ENCODE measurements at places on chromosomes 1 and 21. TPM values are rescaled to one million over a fixed set of nuclear protein-coding genes. Genes with fewer than 3 reads are reported as not detected.
A peak's percentile ranks its signal among the peaks of the same experiment; 100 is the strongest.

DNA sequence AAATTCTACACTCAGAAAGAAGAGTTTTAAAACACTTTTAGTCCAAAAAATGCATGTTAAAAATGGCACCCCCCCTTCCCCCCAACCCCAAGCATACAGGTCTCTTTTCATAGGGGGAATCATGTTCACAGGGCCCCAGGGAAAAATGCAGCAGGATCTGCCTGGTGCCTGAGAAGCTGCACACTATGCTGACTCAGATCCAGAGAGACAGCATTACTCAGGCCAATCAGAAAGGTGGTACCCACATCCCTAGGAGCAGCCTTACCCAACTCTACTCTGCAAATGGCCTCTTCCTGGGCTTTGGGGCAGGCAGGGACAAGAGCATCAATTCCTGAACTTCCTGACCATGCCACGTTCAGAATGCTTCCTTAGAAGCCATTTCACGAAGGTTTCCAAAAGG, 119.0 kb downstream of the HIVEP3 start:
- DNase-seq, result no peak

The FMO1 gene
- 1.8 TPM for total RNA-seq

The PGLYRP4 gene
- not detected for total RNA-seq

GRCh38 chr1:58619286-58620054, 42.4 kb upstream of the TACSTD2 start:
- DNase-seq, result peak; percentile 43

The OR6N1 gene
- total RNA-seq, result not detected

The U2AF1 gene
- 16.1 TPM for total RNA-seq

GRCh38 chr1:32627596-32628162, 22.7 kb downstream of the ZBTB8OS start:
- DNase-seq, result no peak

GRCh38 chr1:179828554-179829110, 49.0 kb downstream of the TOR1AIP2 start:
- no peak for DNase-seq

The NTMT2 gene
- total RNA-seq, result not detected

DNA sequence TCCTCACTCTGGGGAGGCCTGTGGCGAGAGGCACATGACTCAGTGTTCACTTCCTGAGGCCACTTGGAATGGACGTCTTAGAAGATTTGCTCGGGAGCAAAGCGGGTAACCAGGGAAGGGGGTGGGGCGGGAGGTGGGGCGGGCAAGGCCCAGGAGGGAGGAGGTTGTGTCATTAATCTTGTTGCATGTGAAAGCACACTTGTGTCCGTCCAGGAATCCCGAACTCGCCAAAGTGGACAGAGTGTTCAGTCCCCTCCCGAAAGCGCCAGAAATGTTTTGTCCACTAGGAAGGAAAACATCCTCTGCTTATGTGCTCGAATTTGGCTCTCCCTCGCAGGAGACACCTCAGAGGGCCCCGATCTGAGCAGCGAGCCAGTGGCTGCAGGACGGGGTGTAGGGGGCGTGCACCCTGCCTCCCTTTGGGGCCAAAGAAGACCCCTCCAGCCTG, 84.2 kb downstream of the SPSB1 start:
- DNase-seq, result peak; percentile 51

GRCh38 chr1:57485643-57486042, 61.8 kb upstream of the DAB1 start:
- DNase-seq, result no peak

DNA sequence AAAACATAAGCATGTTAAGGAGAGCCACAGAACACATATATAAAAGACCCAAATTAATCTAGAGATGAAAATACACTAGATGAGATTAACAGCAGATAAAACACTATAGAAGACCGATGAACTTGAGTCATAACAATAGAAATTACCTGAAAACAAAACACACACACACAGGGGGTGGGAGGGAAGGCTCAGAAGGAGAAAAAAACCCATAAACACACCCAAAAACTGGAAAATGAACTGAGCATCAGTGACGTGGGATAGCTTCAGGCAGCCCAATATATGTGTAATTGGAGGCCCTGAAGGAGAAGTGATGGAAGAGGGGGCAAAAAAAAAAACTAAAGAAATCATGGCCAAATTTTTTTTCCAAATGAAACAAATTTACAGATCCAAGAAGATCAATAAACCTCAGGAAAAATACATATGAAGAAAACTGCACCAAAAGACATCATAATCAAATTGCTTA, 11.4 kb downstream of the ALDH9A1 start:
- DNase-seq, result no peak

DNA sequence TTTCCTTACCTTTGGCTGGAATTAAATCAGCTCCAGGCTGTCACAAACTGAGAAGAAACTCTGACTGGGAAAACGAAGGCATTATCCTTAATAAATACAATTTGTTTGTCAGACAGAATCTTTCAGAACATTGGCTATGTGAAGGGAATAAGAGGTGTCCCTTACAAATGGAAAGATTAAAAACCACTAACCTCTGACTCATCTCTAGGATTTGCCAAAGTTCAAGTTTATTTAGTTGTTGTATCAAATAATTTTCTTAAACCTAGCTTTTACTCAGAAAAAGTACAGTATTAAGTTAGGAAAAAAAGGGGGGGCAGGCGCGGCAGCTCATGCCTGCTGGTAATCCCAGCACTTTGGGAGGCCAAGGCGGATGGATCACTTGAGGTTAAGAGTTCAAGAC, 15.7 kb downstream of the SERTAD4 start:
- DNase-seq, result no peak

- no peak for DNase-seq
Measured at GRCh38 chr1:247656221-247656875, 23.2 kb downstream of the OR13G1 start.

The AGT gene
- 9.9 TPM for total RNA-seq

GRCh38 chr1:24928689-24929397, 1.2 kb downstream of the RUNX3 start:
- no peak for DNase-seq

GRCh38 chr21:37974081-37974480, 57.8 kb upstream of the KCNJ6 start:
- DNase-seq, result no peak

The LYPD8 gene
- not detected for total RNA-seq

- DNase-seq, result no peak
Measured at GRCh38 chr1:164838786-164839185, 279.8 kb downstream of the PBX1 start.

DNA sequence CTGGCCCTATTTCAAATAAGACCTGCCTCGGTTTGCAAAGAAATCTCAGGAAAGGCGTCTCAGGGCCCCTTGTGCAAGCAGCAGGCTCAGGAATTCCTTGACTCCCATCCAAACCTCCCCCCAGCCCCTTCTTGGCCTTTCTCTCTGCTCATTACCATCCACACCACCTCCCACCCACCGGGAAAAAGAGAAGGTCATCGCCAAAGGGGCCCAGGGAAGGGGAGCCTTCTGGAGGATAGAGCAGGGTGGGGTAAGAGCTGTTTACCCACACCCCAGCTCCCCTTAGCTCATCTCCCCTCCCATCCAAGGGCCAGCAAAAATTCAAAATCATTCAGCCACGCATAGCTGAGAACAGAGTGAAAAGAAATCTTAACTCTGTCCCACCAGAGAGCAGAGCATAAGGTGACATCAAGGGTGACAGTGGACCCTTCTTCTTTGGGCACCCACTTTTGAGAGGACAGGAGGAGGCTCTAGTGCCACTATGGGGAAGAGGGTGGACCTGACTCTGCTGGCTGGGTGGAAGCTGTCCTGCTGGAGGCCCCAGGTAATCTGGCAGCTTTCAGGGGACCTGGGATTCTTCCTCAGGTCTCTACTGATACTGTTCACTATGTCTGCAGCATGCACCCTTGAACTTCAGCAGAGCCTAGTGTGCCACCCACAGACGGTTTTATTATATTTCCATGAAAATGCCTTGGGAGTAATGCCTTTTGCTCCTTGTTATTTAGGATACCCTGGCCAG, 3.9 kb upstream of the WNT2B start:
- DNase-seq, result peak; percentile 62

- peak; percentile 87 for DNase-seq
Measured at GRCh38 chr21:41366522-41367151, 4.8 kb downstream of the MX2 start.

DNA sequence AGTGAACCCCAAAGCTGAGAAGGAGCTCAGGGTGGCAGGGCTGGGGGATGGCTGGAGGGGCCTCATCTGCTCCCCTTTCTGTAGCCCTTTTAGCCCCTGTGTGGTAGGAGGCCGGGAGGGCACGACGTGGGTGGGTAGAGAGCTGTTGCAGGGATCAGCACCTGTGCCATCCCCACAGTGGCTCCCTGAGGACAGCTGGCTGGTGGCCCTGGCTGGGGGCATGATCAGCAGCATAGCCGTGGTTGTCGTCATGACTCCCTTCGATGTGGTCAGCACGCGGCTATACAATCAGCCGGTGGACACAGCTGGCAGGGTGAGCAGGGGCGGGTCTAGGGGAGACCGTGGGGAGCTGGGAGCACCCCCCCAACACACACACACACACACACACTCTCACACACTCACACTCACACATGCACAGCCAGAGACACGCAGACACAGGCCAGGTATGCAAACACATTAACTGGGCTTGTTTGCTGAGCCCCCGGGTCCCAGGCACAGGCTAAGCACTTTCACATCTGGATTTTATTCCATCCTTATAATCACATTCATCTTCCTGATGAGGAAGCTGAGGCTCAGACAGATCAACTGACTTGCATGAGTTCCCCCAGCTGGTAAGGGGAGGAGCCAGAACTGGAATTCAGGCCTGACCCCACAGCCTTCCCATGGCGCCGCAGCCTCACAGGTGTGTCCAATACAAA, 2.5 kb downstream of the SLC25A34 start:
- DNase-seq, result no peak

DNA sequence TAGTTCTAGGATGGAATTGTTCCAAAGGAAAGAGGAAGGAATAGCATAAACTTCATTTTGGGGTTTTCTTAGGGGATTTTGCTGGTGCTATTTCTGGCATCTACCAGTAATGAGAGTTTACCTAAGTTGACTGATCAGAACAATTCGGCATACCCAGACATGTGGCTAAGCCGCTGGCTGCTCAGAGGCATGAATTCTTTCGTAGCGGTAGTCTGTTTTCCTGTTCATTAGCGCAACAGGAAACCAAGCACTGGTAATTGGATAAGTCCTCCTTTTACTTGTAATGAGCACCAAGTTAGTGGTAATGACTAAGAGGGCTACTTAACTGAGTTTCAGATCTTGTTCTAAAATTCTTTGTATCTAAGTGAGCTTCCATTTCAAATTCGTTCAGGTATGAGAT, 38.6 kb downstream of the C21orf91 start:
- no peak for DNase-seq
